ENCODE measurements at places on chromosomes 11 and 22. TPM values are rescaled to one million over a fixed set of nuclear protein-coding genes. Genes with fewer than 3 reads are reported as not detected.
A peak's percentile ranks its signal among the peaks of the same experiment; 100 is the strongest.

Gene MAPK12
- 18.3 TPM for total RNA-seq

- peaks cover 16% of the 10 kb centered on the region for H3K4me1 ChIP-seq
- H3K4me3 ChIP-seq = peak overlapping the region; percentile 66
- no peak for DNase-seq
- no peaks in the 10 kb centered on the region for H3K36me3 ChIP-seq
- H3K27ac ChIP-seq = peak overlapping the region; percentile 71
Measured at GRCh38 chr22:40347300-40347699, 1.0 kb downstream of the ADSL start.

DNA sequence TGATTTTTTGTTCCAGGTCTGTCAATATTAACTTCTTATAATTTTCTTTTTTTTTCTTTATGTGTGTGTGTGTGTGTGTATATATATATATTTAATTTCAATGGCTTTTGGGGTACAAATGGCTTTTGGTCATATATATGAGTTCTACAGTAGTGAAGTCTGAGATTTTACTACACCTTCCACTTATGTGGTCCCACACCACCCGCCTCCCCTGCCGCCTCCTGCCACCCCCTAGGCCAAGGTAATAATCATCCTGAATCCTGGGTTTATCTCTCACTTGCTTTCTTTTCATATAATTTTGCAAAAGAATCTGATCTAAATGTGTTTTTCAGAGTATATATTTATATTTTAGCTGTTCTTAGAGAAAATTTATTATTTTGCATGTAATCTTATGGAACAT lies 11.1 kb downstream of the NEAT1 start:
- peak overlapping the region; percentile 23 for H3K27ac ChIP-seq
- H3K36me3 ChIP-seq = peaks cover 48% of the 10 kb centered on the region
- H3K27me3 ChIP-seq = no peaks in the 10 kb centered on the region
- no peak for DNase-seq
- H3K4me3 ChIP-seq = peak overlapping the region; percentile 20

- H3K27me3 ChIP-seq = no peaks in the 10 kb centered on the region
- H3K4me1 ChIP-seq = peaks cover 6% of the 10 kb centered on the region
- H3K27ac ChIP-seq = no peak overlapping the region
- H3K4me3 ChIP-seq = no peak overlapping the region
- H3K36me3 ChIP-seq = no peaks in the 10 kb centered on the region
Measured at GRCh38 chr11:129021295-129021694, 78.6 kb upstream of the TP53AIP1 start.

Measured in heart right ventricle (tissue), 16 donors.